ENCODE measurements at places on chromosomes 16 and 17.

DNA sequence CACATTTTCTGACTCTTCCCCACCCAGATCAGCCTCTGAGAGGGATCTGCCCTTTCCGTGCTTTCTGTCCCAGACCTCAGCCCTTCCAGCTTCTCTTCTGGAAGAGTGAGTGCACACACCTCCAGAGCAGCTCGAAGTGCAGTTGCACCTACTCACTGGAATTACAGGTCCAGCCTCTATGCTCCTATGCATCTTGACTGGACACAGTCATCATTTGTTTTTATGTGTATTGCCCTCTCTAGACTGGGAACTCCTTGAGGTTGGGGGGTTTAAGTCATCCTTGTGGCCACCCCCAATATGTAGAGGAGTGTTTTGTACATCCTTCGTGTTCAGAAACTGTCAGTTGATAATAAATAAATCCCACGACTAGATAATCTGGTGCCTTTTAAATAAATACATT, 81.9 kb downstream of the CDK5R1 start:
- DNase-seq = no peak

GRCh38 chr16:86289907-86290306, 220.4 kb upstream of the FOXF1 start:
- DNase-seq = no peak

- DNase-seq = no peak
These were observed 2.7 kb downstream of the CFAP20 start for GRCh38 chr16:58126451-58126961.

DNA sequence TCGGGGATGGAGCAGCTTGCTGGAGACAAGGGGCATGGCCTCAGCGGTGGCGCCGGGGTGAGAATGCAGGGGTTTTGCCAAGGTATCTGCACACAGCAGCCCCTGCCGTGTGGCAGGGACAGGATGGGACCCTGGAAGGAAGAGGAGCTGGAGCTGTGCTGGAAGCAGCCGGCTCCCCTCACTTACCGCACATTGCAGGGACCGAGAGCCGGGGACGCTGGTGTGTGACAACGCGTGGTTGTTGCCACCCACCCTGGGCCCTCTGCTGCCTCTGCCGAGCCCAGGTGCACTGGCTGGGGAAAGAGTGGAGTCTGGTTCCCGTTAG, 3.0 kb downstream of the NUBP2 start:
- no peak for DNase-seq

DNA sequence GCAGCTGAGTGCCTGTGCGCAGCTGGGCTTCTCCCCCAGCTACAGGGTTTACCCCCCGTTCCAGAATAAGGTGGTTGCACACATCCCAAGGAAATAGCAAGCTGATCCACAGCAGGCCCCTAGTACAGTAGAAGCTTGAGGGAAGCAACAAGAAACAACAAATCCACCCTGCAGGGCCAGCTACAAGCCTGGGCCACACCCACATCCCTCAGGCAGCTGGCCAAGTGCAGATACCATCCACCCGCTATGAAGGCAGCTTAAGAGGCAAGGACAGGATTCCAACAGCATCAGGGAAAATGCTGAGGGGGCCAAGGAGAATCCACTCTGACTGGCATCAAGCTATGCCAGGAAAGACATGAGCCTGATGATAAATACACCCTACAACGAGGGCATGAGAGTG, 66.9 kb upstream of the RCVRN start:
- no peak for DNase-seq

DNA sequence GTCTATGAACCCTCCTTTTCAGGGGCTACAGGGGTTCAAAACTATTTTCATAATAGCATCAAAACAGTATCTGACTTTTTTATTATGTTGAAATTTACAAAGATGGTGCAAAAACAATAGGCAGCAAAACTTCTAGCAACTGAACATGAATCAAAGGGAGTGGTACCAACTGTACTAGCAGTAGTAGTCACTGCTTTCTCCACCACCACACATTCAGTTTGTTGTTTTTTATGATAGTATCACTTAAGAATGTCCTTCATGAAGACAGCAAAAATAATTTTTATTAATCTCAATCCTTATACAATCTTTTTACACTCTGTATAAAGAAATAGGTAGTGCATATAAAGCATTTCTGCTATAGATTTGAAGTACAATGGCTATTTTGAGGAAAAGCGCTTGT, 47.6 kb downstream of the MED13 start:
- no peak for DNase-seq

DNA sequence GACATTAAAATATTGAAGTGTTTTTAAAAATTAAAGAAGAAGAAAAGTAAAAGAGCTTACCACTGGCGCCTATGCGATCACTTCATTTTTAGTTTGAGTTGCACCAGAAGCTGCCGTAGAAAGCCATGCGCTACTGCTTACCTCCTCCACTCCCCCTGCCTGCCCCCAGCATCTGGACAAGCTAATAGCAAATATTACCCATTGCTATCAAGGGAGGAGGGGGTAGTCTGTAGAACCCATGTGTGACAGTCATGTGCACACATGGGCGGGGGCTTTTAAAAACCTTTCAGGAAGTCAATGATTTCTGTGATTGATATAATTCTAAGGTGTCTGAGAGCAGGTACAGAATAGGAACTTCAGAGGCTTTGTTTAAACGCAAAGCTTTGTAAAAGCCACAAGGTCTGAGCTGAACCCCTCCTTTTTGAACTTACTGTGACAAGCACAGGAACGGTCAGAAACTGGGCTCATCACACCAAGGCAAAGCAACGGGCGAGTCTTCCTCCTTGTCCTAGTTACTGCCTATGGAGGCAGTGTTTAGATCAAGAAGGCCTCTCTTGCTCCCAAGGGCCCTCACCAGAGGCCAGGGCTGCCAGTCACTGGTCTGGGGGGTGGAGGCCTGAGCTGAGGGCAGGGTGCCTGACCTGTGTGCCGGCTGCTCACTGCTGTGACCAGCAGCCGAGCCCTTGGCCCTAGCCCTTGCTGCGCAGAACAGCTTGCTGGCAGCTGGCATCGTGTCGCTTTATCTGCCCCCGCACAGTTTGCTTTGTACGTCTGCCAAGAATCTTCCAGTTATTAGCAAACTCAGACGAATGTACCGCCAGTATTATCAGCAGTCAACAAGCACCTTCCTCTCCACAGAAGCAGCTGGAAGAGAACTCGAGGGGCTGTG, 15.0 kb downstream of the GINS2 start:
- DNase-seq = no peak

DNA sequence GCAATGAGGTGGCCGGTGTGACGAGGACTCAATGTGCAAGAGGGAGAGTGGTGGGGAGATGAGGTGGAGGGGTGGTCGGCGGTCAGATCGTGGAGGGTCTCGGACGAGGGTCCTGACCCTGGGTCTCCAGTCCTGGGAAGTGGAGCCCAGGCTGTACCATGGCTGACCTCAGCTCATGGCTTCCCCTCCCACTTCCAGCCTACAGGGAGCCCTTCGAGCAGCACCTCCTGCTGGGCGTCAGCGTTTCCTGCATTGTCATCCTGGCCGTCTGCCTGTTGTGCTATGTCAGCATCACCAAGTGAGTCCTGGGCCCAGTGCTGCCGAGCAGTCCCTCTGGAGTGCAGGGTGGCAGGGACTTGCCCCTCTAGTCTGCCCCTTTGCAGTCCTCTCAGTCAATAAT, 41.8 kb downstream of the IL4R start:
- DNase-seq = no peak

- no peak for DNase-seq
These were observed 58.6 kb upstream of the TNRC6A start for GRCh38 chr16:24670623-24671454.

DNA sequence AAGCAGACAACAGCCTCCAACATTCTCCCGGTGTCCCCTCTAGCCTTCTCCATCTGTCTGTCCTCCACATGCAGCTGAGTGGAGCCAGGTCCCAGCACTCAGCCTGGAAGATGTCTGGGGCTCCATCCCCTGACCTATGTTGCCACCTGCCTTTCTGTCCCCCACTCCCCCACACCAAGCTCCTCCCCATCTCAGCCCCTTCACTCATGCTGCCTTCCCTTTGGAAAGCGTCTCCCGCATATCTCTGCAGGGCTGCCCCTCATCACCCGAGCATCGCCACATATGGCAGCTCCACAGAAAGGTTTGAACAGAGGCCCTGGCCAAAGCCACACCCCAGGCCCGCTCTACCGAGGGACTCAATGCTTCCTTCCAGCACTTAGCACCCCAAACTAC, 24.2 kb downstream of the NSMCE1 start:
- no peak for DNase-seq
